A172 (cell line): ENCODE measurements at places on chromosomes 5 and 9.

DNA sequence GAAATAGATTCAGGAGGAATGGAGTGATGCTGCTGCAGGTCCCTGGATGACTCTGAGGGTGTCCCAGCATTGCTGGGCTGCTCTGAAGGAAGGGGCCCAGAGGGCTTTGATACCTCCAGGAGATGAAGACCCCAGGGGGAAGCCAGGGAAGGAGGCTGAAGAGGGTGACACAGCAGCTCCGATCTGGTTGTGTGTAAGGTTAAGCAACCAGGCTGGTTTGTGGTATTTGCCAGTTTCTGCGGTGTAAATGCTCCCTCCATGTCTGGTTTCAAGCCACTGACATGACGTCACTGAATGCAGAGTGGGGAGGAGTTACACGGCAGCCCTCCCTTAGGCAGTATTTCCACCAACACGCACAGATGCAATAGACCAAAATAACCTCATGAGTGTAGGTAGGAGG is 40.0 kb upstream of the ORM1 start:
- DNase-seq: peak; percentile 90

- DNase-seq: no peak
These were observed 321.6 kb upstream of the ITGA1 start for GRCh38 chr5:52466113-52466512.

DNA sequence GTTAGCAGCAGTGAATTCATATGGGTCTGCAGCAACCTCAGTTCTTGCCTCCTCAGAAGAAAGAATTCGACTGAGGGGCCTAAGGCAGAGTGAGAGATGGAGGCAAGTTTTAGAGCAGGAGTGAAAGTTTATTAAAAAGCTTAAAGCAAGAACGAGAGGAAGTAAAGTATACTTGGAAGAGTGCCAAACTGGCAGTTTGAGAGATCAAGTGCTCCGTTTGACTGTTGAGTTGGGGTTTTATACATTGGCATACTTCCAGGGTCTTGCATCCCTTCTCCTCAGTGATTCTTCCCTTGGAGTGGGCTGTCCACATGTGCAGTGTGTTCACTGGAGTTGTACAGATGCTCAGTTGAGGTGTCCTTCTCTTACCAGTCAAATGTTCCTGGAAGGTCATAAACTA is 203.6 kb downstream of the SPATA31D1 start:
- no peak for DNase-seq

GRCh38 chr5:34737731-34738130 is 81.6 kb downstream of the RAI14 start:
- no peak for DNase-seq

DNA sequence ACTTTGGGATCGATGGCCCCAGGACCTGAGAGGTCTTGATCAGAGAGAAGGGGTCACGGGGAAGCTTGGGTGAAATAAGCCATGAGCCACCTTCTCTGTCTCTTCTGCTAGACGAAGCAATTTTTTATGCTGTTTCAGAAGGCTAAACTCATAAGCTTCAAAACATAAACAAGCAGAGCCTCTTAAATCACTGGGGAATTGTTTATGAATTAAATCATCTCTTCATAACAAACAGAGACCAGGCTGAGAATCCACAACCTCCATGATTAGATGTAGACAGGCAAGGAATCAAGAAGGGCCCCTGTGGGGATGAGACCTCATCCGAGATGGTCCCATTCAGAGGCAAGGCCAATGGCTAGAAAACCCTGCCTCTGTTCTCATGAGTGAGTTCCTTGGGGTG is 21.7 kb upstream of the TCOF1 start:
- no peak for DNase-seq

DNA sequence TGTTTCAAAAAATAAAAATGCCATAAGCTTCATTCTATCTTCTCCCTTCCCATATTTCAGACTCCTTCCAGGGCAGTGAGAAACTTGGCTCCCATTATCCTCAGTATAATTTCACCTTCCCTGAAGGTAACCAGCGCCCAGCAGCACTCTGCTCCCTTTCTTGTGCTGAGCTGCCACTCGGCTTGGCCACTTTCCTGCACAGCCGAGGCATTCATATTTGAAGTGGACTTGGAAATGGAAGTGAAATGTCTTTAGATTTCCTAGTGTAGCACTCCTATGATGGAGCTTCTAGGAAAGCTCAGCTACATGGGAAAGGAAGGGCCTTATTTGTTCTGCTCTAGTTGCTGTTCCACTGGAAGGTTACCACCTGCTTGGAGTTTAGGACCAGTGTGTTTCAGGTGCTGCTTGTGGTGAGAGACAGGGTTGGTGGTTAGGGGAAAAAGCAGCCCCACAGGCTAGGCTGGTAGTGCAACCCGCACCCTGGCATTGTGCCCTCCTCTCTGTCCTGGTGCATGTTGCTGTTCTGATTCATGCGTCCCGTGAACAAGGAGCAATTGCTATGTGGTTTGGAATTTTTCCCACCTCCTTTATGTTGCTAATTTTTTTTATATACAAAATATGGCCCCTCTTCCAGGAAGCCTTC is 53.8 kb downstream of the RAD23B start:
- DNase-seq: peak; percentile 65
